Mesenteric fat pad (tissue), 1 donor: ENCODE measurements at places on chromosomes 11 and 22. TPM values are rescaled to one million over a fixed set of nuclear protein-coding genes. Genes with fewer than 3 reads are reported as not detected.

The DAGLA gene
- 3.3 TPM for total RNA-seq

The PTPRCAP gene
- 3.3 TPM for total RNA-seq

The OMP gene
- not detected for total RNA-seq

The OR51I1 gene
- not detected for total RNA-seq

DNA sequence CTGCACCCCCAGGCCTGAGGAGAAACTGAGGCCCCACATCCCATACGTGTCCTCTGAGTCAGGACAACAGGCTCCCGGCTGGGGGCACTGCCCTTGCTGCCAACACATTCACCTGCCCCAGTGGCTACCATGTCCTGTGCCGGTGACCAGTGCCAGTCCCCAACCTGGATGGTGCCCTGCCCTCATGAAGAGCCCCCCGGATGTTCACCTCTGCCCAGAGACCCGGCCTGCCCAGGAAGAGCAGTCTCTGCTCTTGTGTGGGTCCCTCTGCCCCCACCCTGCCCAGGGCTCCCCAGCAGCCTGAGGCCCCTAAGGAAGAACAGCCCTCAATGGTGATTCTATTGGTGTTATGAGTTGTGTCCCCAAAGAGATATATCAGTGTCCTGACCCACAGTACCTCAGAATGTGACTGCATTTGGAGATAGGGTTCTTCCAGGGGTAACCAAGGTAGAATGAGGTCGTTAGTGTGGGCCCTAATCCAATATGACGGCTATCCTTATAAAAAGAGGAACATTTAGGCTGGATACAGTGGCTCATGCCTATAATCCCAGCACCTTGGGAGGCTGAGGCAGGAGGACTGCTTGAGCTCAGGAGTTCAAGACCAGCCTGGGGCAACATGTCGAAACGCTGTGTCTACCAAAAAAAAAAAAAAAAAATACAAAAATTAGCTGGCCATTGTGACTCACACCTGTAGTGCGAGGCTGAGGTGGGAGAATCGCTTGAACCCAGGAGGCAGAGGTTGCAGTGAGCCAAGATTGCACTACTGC, 13.2 kb upstream of the DGCR8 start:
- DNase-seq, result no peak

- no peak for DNase-seq
Measured at GRCh38 chr11:48095779-48096470, 115.6 kb downstream of the PTPRJ start.
